ENCODE measurements at places on chromosomes 2 and 18.

- no peak for DNase-seq
Measured at GRCh38 chr18:60413944-60414547, 41.5 kb upstream of the MC4R start.

- DNase-seq: no peak
Measured at GRCh38 chr2:176683618-176684111, 414.4 kb downstream of the MTX2 start.

- no peak for DNase-seq
Measured at GRCh38 chr2:29322011-29322410, 206.8 kb downstream of the CLIP4 start.

DNA sequence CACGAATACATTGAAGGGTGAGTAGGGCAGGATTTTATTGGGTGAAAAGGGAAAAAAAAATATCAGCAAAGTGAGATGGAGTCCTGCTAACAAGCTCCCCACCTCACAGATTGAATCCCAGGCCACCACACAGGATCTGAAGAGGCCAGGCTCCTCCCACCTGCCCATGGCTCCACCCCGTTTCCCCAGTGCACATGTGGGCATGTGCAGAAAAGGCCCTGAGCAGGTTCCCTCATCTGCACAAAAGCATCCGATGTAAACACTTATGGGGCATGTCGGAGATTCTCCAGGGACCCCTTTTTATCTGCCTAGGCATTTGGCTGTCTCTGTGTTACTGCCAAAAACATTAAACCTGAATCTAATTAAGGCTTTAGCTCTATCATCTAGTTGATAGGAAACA lies 35.2 kb downstream of the SKA1 start:
- DNase-seq: no peak

DNA sequence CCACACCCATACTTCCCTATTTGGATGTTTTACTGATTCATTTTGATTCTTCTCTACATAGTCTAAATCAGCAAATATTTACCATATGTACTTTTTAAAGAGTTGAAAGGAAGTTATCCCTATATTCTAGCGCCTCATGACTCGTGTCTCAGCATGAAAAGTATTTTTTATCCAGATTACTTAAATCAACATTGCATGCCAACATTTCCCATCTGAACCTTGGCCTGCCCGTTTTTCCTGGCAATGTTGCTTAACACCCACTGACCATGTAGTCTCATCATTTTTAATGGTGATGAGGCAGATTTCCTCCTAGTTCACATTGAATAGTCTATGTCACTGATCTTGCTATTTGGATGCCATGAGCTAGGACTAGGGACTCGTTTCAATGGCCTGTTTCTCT lies 13.2 kb upstream of the SCYGR5 start:
- DNase-seq: no peak

- DNase-seq: peak; percentile 69
Measured at GRCh38 chr2:174778085-174778981, 14.1 kb upstream of the CHRNA1 start.

DNA sequence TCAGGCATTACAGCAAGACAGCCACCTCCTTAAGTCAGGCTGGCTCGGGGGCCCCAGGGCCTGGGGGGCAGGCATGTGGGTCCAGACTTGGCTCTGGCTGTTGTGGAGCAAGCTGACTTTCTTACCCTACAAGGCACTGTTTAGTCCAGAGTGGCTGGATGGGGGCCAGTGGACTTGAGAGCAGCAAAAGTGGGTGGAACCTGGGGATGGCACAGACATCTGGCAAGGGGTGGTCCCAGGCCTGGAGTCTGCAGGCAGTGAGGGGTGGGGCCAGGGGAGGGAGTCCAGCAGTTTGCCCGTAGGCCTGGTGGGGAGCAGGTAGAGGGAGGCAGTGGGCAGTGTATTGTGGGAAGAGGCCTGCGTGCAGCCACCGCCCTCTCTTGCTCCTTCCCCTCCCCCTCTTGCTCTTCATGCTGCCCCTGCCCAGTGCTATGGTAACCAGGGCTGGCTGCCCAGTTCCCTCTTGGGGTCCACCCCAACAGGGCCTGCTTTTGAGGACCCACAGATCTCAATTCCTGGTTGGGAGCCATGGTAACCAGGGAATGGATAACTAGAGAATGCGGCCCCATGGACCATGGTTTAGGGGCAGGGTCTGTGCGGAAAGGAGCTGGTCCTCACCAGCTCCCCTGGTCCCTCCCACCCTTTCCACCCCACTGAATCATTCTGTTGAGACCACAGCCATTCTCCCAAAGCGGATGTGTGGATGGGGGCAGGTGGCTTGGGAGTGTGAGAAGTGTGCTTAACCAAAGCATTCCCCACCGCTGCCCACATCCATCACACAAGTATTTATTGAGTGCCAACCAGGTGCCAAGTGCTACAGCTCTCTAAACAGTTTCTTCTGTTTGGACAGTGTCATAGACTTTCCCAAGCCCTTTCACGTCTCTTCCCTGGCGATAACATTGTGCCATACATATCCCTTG lies 19.3 kb downstream of the SPEG start:
- peak; percentile 81 for DNase-seq

DNA sequence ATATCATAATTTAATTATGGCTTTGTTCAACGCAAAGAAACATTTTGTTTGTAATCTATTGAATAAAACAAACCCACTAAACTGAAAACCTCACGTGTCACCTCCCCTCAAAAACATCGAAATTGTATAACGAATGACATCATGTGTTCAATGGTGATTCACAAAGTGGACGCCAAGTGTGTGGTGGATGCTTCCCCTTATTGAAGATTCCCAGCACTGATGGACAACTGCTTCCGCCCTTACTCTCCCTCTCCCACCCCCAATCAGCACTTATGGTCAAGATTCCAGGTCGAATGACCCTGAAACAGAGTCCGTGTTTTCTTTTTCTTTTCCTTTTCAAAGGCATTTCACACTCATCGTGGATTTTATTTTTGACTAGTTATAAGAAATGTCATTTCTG lies 383.0 kb upstream of the SMIM21 start:
- DNase-seq: no peak

- no peak for DNase-seq
Measured at GRCh38 chr2:170047331-170048065, 130.4 kb upstream of the MYO3B start.

DNA sequence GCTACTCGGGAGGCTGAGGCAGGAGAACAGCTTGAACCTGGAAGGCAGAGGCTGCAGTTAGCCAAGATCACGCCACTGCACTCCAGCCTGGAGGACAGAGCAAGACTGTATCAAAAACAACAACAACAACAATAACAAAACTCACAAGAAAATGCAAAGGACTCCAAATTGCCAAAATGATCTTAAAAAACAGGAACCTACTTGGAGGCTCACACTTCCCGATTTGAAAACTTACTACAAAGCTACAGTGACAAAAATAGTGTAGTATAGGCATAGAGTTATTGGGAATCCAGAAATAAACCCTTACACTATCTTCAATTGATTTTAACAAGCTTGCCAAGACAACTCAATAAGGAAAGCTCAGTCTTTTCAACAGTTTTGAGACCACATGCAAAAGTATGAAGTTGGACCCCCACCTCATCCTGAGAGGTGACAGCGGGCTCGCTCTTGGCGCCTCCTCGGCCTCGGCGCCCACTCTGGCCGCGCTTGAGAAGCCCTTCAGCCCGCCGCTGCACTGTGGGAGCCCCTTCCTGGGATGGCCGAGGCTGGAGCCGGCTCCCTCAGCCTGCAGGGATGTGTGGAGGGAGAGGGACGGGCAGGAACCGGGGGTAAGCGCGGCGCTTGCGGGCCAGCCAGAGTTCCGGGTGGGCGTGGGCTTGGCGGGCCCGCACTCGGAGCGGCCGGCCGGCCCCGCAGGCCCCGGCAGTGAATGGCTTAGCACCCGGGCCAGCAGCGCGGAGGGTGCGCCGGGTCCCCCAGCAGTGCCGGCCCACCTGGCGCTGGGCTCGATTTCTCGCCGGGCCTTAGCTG lies 18.3 kb upstream of the ACVR2A start:
- DNase-seq: no peak

GRCh38 chr2:190678444-190679162 lies 29.7 kb downstream of the NAB1 start:
- no peak for DNase-seq

- DNase-seq: no peak
Measured at GRCh38 chr18:34550902-34551301, 159.2 kb upstream of the DTNA start.

DNA sequence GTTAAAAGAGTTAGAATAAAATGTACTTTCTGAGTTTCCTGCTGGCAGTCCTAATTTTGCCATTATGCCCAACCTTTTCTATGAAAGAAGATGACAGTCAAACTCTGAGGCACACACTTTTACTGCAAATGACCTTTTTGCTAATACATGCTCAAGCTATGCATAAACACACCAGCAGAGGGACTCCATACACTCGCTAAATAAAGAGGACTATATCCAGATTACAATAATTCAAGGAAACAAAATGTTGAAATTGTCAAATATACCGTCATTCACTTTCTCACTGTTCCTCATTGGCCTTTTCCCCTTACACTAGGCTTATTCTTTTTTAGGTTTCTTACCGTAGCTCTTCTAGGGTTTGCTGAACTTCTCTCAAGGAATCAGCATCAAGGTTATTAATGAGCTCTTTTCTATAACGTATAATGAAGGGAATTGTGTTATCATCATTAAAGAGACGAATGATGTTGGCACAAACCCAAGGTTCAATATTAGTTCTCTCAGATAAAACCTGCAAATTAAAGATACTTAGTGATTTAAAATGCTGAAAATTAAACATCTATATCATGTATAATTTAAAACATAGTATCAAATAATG lies 25.7 kb downstream of the SRBD1 start:
- peak; percentile 28 for DNase-seq

DNA sequence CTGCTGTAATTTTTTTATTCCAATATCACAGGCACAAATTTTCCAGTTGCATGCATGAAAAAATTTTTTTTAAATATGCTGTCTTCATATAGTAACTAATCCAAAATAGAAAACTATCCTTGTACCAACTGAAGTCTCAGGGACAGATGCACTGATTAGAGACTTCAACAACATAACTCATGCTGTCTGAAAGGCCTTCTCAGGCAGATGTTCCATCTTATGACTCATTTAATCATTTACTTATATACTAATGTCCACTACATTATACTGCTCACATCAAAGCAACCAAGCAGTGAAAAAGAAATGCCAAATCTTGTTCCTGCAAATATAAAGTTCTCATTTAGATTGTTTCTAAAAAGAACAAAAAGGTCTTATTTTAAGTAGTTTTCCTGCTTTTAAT lies 53.1 kb downstream of the OLA1 start:
- no peak for DNase-seq
